NCI-H345 (cell line): ENCODE measurements at places on chromosomes 6 and 20.

DNA sequence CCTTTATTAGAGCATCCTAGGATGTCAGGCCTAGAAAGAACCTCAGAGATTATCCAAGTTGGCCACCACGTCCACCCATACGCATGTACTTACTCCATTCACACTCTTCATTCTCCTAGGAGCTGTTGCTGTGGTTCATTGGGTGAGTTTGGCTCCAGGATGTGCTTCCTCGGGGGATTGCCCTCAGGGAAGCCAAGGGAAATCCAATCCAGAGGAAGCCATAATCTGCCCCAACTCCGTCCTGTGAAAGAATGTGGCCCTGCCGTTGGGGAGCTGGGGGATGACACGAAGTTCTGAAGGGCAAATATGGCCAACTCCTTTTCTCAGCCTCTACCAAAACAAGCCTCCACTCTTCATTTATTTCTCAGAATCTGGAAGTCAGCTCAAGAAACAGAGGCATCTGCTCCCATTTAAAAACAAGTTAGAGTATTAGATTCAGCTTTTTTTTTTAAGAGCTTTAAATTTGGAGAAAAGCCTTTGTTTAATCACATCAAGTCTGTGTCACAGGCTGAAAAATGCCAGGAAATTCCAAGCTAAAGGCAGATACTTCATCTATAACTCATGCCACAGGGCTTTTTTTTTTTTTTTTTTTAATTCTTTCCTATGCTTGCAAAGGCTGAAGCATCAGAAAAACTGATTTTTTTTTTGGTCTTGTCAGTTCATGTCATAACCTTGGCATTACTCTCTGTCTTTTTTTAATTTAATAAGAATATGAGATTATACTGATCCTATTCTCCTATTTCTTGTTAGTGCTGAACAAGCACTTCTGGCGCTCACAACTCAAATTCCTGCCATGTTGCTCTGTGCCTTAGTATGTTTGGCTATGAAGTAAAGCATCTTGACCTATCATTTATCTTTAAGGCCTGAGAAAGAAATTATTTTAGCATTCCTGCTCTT is 480.9 kb upstream of the MARCKS start:
- no peak for DNase-seq

- DNase-seq: no peak
These were observed 681.0 kb downstream of the C6orf118 start for GRCh38 chr6:164628302-164628931.

GRCh38 chr6:43817192-43817591 is 47.2 kb downstream of the VEGFA start:
- no peak for DNase-seq

- DNase-seq: no peak
These were observed 40.5 kb downstream of the PANK2 start for GRCh38 chr20:3929713-3930060.

DNA sequence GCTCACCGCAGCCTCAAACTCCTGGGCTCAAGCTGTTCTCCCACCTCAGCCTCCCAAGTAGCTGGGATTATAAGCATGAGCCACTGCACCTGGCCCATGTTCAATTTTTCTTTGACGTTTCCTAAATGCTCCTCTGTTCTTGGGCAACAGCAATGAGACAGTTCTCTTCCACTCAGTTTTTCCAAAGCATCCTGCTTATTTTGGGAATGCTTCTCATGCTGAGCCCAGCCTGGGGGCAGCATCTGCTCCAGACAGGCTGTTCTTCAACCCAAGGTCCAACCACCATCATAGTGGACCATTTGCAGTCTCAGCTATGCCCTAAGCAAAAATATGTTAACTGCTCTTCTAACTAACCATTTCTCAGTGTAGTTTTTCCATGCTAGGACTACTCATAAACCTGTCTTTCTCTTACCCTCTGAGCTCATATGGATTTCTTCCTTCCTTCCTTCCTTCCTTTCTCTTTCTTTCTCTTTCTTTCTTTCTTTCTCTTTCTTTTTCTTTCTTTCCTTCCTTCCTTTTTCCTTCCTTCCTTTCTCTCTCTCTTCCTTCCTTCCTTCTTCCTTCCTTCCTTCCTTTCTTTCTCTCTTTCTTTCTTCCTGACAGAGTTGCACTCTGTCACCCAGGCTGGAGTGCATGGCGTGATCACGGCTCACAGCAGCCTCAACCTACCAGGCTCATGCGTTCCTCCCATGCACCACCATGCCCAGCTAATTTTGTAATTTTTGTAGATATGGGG is 48.4 kb downstream of the GCNT2 start:
- DNase-seq: no peak

- DNase-seq: no peak
These were observed 113.2 kb downstream of the GPX5 start for GRCh38 chr6:28638787-28639430.

- no peak for DNase-seq
These were observed 199.1 kb downstream of the CENPW start for GRCh38 chr6:126539022-126539421.

DNA sequence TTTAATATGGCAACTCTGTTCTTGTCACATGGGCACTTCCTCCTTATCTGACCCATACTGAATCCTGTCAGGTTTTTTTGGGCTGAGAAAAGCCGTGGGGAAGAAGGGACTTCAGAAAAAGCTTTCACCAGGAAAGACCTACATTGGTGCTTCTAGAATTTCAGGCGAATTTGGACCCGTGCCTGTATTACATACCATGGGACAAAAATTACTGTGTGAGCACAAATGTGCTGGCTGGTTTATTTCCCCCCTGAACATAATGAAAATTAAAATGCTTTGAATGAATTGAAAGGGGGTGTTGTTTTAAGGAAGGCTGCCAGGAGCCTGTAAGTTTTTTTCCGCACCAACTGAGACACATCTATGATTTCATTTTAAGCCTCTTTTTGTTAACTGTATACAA is 29.6 kb downstream of the CAP2 start:
- DNase-seq: no peak
